ENCODE measurements at places on chromosomes 4 and X.

DNA sequence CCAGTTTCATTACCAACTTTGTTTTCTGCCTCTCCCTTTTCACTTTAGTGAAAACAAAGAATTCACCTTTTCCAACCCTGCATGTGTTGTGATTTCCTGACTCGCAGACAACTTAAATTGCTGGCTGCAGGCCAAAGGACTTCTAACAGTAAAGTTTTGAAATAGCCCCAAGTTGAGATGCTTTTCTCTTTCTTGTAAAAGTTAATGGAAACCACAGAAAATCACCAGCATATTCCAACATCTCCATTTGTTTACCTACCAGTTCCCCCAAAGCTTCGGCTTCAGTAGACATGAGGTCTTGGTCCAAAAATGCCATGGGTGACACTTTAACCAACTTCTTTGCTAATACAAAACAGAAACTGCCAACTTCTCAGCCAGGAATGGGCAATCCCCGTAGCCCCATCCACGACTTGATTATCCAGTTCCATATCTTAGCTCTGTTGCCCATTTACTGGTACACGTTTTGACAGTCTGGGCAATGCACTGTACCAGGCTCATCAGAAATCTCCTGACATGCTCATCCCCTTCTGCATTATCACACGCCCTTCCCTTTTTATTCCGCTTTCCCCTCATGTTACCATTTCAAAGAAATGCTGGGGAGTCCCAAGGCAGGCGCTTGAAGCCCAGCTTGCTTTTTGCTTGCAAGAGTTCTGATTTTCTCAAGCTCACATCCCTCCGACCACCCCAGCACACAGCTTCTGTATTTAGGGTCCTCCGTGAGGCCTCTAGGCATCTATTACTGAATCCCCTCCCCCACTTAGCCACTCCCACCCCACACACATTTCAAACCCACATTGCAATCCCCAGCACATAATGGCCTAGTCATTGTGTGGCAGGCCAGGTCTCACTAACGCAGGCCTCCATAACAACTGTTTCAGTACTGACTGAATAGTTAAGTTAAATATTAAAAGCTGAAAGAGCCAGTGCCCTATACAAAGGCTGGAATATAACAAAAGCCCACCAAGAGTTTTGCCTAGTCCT is 137.9 kb upstream of the S100G start:
- no peak for DNase-seq

GRCh38 chr4:94338681-94339351 is 3.8 kb downstream of the HPGDS start:
- DNase-seq: no peak

DNA sequence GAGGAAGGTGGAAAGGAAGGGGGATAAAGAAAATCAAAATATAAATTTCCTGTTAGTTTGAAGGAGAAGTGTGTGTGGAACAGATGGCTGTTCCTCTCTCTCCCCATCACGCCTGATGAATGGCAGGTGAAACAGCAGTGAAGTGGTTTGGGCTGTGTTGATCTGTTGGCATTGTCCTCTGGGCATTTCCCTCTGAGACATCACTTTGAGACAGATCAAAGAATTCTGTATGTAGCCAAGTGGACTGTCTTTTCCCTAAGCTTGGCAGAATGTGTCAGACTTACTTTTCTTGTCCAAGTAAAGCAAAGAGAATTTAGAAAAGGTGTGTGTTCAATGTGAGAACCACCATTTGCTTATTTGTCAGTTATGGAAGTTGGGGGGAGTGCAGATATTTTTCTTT is 47.5 kb downstream of the SEPTIN11 start:
- no peak for DNase-seq

DNA sequence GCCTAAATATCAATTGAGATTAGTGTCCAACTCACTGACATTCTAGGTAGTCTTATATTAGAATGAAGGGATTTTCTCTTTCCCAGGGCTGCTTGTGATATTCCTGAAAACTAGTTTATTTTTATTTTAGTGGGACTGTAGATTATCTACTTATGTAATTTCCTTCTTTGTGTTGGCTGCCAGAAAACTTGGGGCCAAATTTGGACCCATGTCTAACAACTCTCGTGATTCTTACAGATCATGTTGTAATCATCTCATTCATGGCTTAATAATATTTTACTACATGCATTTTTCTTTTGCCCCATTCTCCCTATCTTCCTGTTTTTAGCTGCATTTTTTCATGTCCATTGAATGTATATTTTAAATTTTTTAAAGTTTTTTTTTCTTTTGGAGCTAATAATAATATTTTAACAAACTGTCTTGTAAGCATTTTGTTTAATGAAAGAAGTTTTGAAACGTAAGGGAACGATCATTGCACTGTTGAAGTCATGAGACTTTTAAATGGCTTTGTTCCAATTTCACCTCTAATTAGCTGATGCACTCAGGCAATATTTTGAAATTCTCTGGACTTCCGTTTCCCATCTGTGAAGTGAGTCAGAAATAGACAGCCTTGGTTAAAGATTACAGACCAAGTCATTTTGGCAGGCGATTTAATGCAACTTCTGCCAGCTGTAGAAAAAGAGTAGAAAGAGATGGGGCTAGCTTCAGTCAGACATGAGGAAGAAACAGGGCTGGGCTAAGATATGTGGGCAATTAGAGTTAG is 14.3 kb upstream of the TDO2 start:
- DNase-seq: no peak

GRCh38 chrX:119236623-119237561 is 807 bp downstream of the PGRMC1 start:
- DNase-seq: no peak

- no peak for DNase-seq
These were observed 95.5 kb downstream of the NSUN7 start for GRCh38 chr4:40845154-40845835.

DNA sequence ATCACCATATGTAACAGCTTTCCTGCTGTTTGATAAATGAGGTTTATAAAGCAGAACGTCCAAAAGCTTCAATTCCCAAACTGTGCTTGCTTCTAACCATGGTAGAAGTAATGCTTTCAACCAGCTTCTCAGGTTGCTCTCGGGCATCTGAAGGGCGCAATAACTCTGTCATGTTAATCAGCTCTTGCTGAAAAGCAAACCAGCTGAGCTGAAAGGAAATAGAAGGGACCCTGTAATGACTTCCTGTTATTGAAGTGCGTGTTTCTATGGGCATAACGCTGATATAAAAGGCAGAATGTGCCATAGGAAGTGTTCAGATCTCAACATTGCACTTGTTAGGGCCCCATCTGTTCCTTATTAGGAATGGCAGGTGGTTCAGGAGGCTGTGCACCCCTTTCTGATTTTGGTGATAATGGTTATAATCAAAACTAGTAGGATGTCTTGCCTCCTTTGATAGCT is 21.2 kb downstream of the HERC3 start:
- no peak for DNase-seq

DNA sequence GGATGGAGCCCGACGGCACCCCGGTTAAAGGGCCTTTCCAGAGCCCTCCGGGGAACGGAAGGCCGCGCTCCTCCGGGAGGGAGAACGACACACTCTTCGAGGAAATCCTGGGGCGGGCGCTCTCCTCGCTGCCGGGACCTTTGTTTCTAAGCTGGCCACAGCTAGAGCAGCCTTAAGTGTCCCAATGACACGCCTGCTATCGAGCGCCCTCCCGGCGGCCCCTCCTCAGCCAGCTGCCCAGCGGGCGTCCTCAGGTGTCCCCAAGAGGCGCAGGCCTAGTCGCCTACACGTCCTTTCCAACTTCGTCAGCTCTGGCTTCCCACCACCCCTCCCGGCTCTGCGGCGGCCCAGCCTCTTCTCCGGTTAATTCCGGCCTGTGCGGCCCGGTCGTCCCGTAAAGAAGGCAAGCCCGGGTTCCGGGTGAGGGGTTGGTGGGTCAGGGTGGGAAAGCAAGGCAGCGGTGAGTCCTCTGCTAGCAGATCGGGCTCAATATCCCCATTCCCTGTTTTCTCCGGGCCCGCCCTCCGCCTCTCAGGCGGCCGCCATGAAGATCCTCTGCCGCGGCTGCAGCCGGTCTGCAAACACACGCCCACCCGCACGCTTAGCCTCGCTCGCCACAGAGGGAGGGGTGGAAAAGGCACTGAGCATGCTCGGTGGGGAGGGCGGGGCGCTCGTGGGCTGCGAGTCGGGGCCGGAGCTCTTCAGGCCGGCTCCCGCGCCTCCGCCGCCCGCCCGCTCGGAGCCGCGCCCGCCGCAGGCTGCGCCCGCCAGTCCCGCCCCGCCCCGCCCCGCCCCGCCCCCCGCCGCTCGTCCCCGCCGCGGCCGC is at the start of gene RAP1GDS1:
RAP1GDS1 (plus strand) TSS at position 806 of the 826 bp plus-strand sequence. CDS start 182 bp downstream, outside the sequence.
- peak; percentile 77 for DNase-seq

GRCh38 chr4:119858176-119858575 is 208.5 kb downstream of the MAD2L1 start:
- no peak for DNase-seq

GRCh38 chr4:124427095-124427767 is 285.3 kb downstream of the ANKRD50 start:
- no peak for DNase-seq

DNA sequence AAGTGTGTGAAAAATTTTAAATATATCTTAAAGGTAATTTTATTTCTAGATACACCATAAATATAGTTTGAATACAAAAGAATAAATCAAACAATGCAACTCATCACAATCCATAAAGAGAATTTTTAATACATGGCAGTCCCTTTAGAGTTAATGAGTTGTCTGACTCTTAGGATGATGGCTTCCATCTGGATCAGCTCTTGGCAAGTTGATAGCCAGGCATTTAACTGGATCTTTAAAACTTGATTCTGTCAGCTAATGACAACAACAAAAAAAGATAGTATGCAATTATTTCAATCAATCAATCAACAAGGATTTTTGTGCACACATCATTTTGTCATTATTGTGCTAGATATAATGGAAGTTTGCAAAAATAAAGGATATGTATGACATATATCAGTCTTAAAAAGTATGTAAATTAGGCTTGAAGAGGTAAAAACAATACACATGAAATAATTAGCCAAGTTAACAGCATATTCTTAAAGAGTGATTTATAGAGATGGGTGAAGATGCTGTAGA is 174.9 kb upstream of the PCDH18 start:
- no peak for DNase-seq

- DNase-seq: no peak
These were observed 222.4 kb downstream of the GPAT3 start for GRCh38 chr4:83758285-83758684.

DNA sequence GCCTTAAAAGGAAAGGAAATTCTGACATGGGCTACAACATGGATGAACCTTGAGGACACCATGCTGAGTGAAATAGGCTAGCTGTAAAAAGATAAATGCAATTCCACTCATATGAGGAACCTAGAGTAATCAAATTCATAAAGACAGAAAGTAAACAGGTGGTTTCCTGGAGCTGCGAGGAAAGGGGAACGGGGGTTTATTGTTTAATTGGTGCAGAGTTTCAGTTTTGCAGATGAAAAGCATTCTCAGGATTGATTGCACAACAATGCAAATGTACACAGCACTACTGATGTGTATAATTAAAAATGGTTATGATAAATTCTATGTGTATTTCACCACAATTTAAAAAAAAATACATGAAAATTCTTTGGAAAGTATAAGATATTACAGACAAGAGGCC is 24.0 kb downstream of the PLRG1 start:
- DNase-seq: no peak

DNA sequence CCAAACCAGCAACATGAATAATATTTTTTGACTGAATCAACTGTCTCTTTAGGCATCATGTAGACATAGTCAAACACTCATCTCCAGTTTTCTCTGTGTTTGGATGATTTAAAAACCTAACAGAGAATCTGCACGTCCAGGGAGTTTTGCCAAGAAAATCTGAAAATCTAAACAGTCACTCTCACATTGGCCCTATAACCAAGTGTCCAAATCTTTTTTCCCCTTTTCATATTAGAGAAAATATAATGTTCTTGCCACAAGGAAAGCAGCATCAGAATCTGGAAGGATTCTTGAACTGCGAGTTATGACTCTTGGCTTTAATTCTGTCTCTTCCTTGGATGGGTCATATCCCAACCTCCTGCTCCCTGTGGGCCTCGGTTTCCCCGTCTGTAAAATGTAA is 8.8 kb upstream of the CHRDL1 start:
- no peak for DNase-seq

GRCh38 chr4:41213625-41214135 is 662 bp downstream of the APBB2 start:
- DNase-seq: no peak

- DNase-seq: no peak
These were observed 12.4 kb downstream of the SMIM20 start for GRCh38 chr4:25926462-25926861.

DNA sequence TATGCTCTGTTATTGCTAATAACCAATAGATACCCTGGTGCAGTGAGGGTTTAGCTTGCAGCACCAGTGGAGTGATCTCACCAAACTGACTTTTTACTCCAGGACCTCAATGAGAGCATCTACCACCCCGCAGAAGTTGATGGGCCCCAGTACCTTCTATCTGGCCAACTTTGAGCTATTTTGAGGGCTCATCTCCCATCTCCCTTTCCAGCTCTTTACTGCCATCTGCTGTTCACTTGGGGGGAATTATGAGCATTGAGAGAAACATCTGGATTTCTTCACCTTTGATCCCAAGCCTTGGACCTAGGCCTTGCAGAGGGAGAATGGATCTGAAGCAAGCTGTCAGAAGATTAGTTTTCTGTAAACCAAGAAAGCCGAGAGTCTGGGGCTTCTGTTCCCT is 143.6 kb downstream of the TMEM164 start:
- no peak for DNase-seq

GRCh38 chr4:5956285-5957021 is 61.8 kb downstream of the C4orf50 start:
- no peak for DNase-seq

DNA sequence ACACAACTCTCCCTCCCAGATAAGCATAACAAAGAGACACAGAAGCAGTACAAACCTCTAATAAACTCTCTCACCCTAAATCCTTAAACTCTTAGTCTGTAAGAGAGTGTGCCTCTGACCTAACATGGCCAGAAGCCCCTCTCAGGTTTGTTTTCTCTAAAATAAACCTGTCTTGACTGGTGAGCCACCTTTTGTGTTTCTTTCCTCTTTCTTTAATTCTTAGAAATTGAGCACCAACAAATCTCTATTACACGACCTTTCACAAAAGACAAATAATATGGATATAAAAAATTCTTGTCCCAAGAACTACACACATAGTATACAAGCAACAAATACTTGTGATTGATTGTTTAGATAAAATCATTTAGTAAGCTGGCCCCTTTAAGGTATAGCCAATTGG is 573.7 kb downstream of the EPHA5 start:
- no peak for DNase-seq

- no peak for DNase-seq
These were observed 12.0 kb upstream of the WDR19 start for GRCh38 chr4:39170301-39170700.

GRCh38 chrX:86348669-86349068 is 200.4 kb downstream of the DACH2 start:
- DNase-seq: no peak

- peak; percentile 21 for DNase-seq
These were observed 220.4 kb downstream of the SPRY1 start for GRCh38 chr4:123616951-123617461.

DNA sequence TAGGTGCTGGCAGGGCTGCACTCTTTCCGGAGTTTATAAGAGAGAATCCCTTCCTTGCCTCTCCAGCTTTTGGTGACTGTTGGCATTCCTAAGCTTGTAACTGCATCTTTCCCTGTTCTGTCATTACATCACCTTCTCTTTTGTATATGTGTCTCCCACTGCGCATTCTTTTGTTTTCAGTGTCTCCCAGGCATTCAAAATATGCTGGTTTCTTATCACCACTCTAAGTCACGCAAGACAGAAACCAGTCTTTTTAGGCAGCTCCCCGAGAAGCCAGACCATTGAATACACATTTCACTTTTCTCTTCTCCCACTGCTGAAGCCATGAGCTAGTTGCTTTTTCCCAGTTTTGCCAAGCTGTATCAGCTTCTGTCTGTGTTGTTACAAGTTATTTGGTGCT is 71.0 kb downstream of the LAS1L start:
- no peak for DNase-seq

- DNase-seq: no peak
These were observed 73.9 kb downstream of the RTL5 start for GRCh38 chrX:72057849-72058248.

Measured in activated CD8-positive, alpha-beta memory T cell treated with anti-CD3 and anti-CD28 coated beads for 1 hour (primary cell).